Heart right ventricle (tissue), 16 donors: ENCODE measurements at places on chromosomes 1 and 21. TPM values are rescaled to one million over a fixed set of nuclear protein-coding genes. Genes with fewer than 3 reads are reported as not detected.

- no peaks in the 10 kb centered on the region for H3K4me1 ChIP-seq
- no peak overlapping the region for H3K4me3 ChIP-seq
- DNase-seq, result no peak
- no peaks in the 10 kb centered on the region for H3K36me3 ChIP-seq
Measured at GRCh38 chr21:26826801-26827200, 18.4 kb downstream of the ADAMTS1 start.

DNA sequence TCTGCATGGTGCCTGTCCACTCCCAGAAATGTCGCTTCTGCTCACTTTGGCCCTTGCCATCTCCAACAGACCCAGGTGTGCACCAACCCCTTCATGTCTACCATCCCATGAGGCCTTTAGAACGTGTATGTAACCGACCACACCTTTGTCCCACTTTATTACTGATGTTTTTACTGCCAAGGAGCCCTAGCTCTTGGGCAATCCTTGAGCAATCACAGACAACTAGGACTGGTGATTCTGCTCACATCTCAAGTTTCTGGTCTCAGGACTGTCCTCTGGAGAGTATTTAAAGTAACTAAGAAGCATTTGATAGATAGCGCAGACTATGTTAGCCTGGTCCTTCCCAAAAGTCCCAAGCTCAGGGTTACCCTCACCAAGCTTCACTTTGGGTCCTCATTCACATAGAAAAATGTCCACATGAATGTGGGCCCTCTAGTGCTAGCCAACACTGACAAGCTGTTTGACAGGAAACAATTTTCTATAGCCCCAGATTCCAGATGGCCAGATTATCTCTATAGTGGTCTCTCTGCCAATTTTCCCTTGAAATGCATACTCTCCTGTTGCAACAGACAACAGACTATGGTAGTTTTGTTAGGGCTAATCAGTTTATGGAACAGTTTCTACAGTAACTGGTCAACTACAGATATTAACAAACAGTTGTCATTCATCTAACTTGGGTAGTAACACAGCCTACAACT is 6.9 kb upstream of the TMEM81 start:
- no peaks in the 10 kb centered on the region for H3K27me3 ChIP-seq
- H3K27ac ChIP-seq, result no peak overlapping the region
- DNase-seq, result no peak
- H3K36me3 ChIP-seq, result peaks cover 97% of the 10 kb centered on the region
- no peak overlapping the region for H3K4me3 ChIP-seq

- H3K4me1 ChIP-seq, result peaks cover 6% of the 10 kb centered on the region
- H3K27ac ChIP-seq, result no peak overlapping the region
- DNase-seq, result no peak
- no peaks in the 10 kb centered on the region for H3K27me3 ChIP-seq
- H3K36me3 ChIP-seq, result no peaks in the 10 kb centered on the region
- no peak overlapping the region for H3K4me3 ChIP-seq
Measured at GRCh38 chr1:1605034-1605591, 5.2 kb upstream of the FNDC10 start.

RAD54L gene
- total RNA-seq, result 0.42 TPM

DNA sequence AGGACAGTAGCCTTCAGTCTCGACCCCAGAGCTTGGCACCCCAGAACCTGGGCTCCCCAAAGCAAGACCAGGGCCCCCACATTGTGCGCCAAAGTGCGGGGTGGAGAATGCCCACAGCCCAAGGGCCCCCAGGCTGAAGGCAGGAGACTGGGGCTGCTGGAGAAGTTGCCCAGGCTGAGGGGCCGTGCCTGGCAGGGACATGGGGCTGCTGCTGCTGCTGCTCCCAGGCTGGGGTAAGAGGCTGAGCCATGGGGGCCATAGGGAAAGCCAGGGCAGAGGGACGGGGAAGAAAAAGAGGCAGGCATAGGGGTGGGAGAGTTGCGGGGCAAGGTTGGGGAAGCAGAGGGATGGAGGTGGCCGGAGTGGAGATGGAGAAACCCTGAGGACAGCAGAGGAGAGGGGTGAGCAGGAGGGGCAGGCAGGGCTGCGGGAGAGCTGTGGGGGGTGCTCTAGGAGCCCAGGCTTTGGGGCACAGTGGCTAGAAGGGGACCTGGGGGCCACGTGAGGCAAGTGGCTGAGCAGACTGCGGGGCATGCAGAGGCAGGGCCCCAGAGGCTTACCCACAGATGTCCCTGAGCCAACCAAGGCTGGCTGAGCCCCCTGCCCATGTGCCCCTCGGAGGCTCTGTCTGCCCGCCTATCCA is 18.9 kb downstream of the SLC27A3 start:
- no peaks in the 10 kb centered on the region for H3K27me3 ChIP-seq
- H3K4me1 ChIP-seq, result peaks cover 26% of the 10 kb centered on the region
- DNase-seq, result no peak
- H3K4me3 ChIP-seq, result no peak overlapping the region
- H3K27ac ChIP-seq, result no peak overlapping the region

DNA sequence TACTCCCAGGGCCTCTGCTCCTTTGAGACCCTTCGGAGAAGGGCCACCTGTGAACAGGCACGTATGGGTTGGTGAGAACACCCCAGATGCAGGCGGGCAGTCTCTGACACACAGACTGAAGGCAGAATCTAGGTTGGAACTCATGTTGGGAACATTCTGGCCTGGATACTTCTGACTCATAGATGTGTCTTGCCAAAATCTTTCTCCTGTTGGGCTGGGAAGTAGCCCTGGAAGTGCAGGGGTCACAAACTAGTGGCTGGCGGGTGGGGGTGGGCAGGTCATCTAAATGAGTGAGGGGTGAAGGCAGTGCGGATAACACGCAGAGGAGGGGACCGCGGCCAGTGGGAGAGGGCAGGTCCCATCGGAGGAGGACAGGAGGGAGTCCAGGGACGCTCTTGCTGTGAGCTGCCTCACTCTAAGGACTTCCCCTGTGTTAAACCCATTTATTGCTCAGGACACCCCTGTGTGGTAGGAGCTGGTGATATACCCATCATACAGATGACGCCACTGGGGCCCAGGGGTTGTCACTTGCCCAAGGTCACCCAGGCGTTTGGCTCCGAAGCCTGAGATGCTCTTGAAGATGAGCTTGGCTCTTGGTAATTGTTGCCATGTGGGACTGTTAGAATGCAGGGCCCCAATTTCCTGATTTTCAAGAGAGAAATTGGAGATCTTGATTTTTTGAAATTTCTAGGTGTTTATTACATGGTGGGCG is 181.0 kb downstream of the PTPRU start:
- no peaks in the 10 kb centered on the region for H3K4me1 ChIP-seq
- peaks cover 15% of the 10 kb centered on the region for H3K27me3 ChIP-seq
- H3K4me3 ChIP-seq, result no peak overlapping the region
- H3K36me3 ChIP-seq, result no peaks in the 10 kb centered on the region

SMYD2 gene
- 354 TPM for total RNA-seq

EPHB2 gene
- total RNA-seq, result 0.52 TPM

DNA sequence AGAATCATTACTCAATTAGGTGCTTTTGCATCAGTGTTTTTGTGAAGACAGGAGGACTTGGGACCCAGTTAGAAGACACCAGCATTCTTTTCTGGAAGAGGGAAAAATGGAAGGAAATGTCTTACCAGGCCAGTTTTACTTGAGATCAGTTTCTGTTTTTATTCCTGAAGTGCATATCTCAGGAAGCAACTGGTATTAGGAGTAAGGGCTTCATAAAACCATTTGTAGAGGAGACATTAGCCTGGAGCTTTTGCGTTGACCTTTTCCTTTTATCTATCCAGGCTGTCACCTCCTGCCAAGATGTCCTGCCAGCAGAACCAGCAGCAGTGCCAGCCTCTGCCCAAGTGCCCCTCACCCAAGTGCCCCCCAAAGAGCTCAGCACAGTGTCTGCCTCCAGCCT is at the start of gene LCE3B:
Gene LCE3B (plus strand): TSS at position 301 of the 400 bp plus-strand sequence. CDS start 0 bp downstream, at position 301.
- no peak within 1 kb of the TSS for H3K4me3 ChIP-seq
- H3K4me1 ChIP-seq, result no peaks in the 10 kb centered on the region
- no peak for DNase-seq
- H3K27ac ChIP-seq, result no peak within 1 kb of the TSS
